IMR-90 (cell line): ENCODE measurements at places on chromosomes 4 and X.
A peak's percentile ranks its signal among the peaks of the same experiment; 100 is the strongest.

- no peak overlapping the region for H3K27ac ChIP-seq
- peaks cover 5% of the 10 kb centered on the region for H3K4me1 ChIP-seq
- H3K36me3 ChIP-seq = peaks cover 4% of the 10 kb centered on the region; the same call in 1 of the 2 replicates
- DNase-seq = no peak
- H3K27me3 ChIP-seq = no peaks in the 10 kb centered on the region
Observed at GRCh38 chr4:98423009-98423408, 161.8 kb downstream of the RAP1GDS1 start.

GRCh38 chrX:9393571-9393970 is 71.3 kb upstream of the TBL1X start:
- H3K27me3 ChIP-seq = no peaks in the 10 kb centered on the region
- no peaks in the 10 kb centered on the region; the same call in 1 of the 2 replicates for H3K4me1 ChIP-seq
- H3K4me3 ChIP-seq = no peak overlapping the region
- H3K27ac ChIP-seq = no peak overlapping the region
- DNase-seq = no peak

DNA sequence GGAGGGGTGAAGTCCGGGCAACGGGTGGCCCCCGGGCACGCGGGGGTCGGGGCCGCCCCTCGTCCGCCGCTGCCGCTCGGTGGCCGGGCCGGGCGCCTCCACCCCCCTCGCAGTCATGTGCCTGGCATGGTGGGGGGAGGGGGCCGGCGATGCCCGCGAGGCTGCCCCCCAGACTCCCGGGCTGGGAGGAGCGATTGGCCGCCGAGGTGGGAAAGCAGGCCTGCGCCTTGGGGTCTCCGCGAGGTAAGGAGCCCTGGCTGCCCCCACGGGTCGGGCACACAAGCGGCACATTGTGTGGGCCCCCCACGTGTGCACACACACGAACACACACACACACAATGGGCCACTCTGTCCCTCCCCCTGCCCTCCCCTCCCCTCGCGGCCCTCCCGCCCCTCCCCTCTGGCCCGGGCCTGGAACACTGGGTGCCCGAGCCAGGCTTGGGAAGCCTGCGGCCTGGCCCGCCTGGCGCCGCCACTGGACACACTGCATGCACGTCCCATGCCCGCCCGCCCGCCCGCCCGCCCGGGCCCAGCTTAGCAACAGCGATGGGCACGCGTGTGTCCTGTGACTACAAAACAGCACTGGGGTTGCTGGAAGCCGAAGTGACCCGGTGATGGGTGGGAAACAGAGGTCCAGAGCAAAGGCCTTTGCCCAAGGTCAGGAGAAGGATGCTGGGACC is 1.3 kb downstream of the SLC6A8 start:
- peak; percentile 6 for DNase-seq
- no peaks in the 10 kb centered on the region; the same call in 1 of the 2 replicates for H3K27me3 ChIP-seq
- H3K4me3 ChIP-seq = peak overlapping the region; percentile 96
- peaks cover 4% of the 10 kb centered on the region for H3K36me3 ChIP-seq

DNA sequence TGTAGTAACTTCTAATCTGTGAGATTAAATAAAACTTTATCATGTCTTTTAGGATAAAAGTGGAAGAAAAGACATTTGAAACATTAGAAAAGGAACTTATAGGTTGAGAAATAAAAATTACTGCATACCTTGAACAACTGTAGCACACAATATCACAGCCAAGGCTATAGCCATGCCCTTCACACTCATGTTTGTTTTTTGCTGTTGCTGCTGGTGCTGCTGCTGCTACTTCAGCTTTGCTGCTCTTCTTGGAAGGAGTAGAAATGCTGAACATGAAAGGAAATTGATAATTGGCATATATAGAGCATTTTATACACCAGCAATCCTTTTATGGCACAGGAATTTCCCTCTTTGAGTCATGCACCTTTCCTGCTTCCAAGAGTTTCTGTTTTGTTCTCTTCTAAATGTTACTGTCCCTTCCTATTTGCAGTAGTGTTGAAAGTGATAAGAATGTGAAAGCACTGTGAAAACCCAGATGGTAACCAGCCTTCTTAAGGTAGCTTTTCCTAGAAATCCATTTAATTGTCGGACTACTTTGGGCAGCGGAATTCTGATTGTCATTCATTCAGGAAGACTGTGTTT is at the start of gene CXCL11:
Gene CXCL11, minus strand, starts transcription at position 272 of the 582 bp plus-strand sequence. Its CDS starts 83 bp downstream, at position 189.
- H3K27ac ChIP-seq = no peak within 1 kb of the TSS
- no peaks in the 10 kb centered on the region for H3K36me3 ChIP-seq
- no peak within 1 kb of the TSS for H3K4me3 ChIP-seq
- no peaks in the 10 kb centered on the region for H3K4me1 ChIP-seq

DNA sequence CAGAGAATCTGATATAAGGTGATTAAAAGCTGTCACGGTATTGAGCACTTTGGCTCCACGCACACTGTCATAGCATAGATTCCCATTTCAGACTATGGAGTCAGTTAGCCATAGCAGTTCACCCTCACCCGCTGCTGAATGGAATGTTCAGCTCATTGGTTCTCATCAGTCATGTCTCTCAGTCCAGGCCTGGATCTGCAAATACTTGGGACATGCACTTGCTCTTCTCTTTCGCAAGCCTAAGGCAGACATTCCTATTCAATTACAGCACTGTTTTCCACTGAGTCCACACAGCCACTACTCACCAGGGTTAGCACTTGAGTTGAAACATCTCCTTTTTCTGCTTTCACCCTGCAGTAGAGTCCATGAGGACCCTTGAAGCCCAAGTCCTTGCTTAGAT is 30.6 kb upstream of the SCML1 start:
- no peak overlapping the region for H3K4me3 ChIP-seq
- peak; percentile 83 for DNase-seq
- no peaks in the 10 kb centered on the region; the same call in 1 of the 2 replicates for H3K27me3 ChIP-seq
- H3K36me3 ChIP-seq = no peaks in the 10 kb centered on the region
- H3K4me1 ChIP-seq = peaks cover 3% of the 10 kb centered on the region
